Stomach (tissue), 19 donors: ENCODE measurements at places on chromosomes 5 and 9. TPM values are rescaled to one million over a fixed set of nuclear protein-coding genes. Genes with fewer than 3 reads are reported as not detected.

DNA sequence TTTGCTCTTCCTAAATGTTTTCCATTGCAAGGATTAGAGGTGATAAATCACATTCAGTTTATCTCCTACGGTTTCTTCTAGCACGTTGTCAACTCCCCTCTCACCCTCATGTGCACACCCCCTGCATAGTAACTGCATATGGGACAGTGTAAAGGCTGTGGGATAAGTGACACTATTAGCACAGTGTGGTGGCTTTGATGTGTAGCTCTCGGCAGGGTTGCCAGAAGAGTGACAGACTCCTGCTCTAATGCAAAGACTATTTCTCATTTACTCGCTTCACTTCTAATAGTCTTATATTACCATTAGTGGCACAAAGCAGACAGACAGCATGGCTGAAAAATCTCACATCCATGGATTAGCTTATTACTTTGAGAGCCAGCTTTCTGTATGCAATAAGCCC is 454.6 kb downstream of the CETN3 start:
- H3K27me3 ChIP-seq, result no peaks in the 10 kb centered on the region
- no peaks in the 10 kb centered on the region for H3K36me3 ChIP-seq
- H3K4me3 ChIP-seq, result no peak overlapping the region
- H3K27ac ChIP-seq, result no peak overlapping the region
- no peak for DNase-seq

ETF1 gene
- 53.3 TPM for total RNA-seq

- no peaks in the 10 kb centered on the region for H3K36me3 ChIP-seq
- no peaks in the 10 kb centered on the region for H3K27me3 ChIP-seq
- DNase-seq, result no peak
- H3K27ac ChIP-seq, result no peak overlapping the region
- no peak overlapping the region for H3K4me3 ChIP-seq
- H3K4me1 ChIP-seq, result no peaks in the 10 kb centered on the region
Observed at GRCh38 chr5:127898551-127899213, 184.9 kb upstream of the SLC12A2 start.

DNA sequence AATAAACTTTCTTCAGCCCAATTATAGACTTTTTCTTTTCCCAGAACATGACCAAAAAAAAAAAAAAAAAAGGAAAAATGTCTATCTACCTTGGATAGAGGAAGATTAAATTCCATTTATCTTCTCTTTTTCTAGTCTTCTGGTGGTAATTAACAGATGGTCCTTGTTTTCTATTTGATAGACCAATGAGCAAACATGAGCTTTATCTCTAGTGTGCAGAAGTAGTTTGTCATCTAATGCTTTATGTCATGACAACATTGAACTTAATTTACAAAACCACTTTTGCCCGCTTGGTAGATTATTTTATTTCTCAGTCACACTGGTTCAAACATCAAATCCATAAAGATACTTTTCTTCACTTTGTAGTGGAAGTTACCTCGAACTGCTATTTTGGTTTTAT is 69.5 kb upstream of the ELL2 start:
- no peak for DNase-seq
- H3K27ac ChIP-seq, result no peak overlapping the region
- H3K27me3 ChIP-seq, result no peaks in the 10 kb centered on the region
- H3K4me1 ChIP-seq, result no peaks in the 10 kb centered on the region
- H3K4me3 ChIP-seq, result no peak overlapping the region
- H3K36me3 ChIP-seq, result no peaks in the 10 kb centered on the region

TAF1L gene
- total RNA-seq, result not detected

DNA sequence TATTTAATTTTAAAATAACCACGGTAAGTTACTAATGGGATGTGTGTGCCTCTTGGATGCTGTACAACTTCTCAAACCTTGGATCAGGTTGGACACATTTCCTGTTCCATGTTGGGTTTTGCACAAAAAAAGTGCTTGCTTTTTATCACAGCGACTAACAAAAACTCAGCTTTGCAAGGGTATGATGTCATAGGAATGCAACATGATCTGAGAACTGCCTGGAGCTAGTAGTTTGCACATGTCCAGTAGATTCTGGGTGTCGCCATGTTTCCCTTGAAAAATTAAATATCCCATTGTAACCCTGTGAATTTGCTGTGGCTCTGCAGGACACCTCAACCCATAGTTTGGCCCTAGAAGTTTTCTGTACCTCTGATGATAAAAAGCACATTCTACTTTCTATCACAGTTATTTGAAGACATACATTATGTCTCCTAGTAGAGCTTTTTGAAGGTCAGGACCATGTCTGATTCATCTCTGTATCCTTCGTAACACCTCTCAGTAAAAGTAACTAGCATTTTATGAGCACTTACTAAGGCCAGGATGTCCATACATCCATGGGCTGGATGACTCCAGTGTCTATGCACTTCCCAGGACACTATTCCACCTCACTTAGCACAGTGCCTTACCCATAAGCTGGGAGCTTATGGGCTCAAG is 11.5 kb upstream of the FRMPD1 start:
- H3K27ac ChIP-seq, result no peak overlapping the region
- H3K4me1 ChIP-seq, result no peaks in the 10 kb centered on the region
- no peaks in the 10 kb centered on the region for H3K27me3 ChIP-seq
- DNase-seq, result no peak
- no peak overlapping the region for H3K4me3 ChIP-seq
- H3K36me3 ChIP-seq, result no peaks in the 10 kb centered on the region

HAVCR2 gene
- 3.5 TPM for total RNA-seq

GRCh38 chr5:79687889-79688288 is 1.7 kb upstream of the CMYA5 start:
- DNase-seq, result no peak
- H3K36me3 ChIP-seq, result peaks cover 42% of the 10 kb centered on the region
- no peak overlapping the region for H3K27ac ChIP-seq
- no peaks in the 10 kb centered on the region for H3K27me3 ChIP-seq
- no peak overlapping the region for H3K4me3 ChIP-seq

DNA sequence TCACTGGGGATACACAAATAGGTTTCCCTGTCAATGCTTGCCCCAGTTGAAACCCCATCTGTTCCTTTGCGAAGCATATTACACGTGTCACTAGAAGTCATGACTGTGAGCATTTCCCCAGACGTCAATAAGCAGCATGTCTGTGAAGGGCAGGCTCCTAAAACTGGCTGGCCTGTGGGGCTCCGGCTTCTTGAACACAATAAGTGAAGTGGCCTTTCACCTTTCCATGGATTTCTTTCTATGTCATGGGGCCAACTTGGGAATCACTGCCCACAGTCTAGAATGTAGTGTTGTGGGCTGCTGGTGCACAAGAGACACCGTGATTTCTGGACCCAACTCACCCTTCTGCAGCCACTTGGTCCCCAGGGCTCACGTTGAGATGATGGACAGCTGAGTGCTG is 60.4 kb upstream of the CTSL start:
- DNase-seq, result no peak
- no peak overlapping the region for H3K4me3 ChIP-seq
- no peak overlapping the region for H3K27ac ChIP-seq
- H3K27me3 ChIP-seq, result no peaks in the 10 kb centered on the region
